ENCODE measurements at places on chromosomes 6 and 20.

DNA sequence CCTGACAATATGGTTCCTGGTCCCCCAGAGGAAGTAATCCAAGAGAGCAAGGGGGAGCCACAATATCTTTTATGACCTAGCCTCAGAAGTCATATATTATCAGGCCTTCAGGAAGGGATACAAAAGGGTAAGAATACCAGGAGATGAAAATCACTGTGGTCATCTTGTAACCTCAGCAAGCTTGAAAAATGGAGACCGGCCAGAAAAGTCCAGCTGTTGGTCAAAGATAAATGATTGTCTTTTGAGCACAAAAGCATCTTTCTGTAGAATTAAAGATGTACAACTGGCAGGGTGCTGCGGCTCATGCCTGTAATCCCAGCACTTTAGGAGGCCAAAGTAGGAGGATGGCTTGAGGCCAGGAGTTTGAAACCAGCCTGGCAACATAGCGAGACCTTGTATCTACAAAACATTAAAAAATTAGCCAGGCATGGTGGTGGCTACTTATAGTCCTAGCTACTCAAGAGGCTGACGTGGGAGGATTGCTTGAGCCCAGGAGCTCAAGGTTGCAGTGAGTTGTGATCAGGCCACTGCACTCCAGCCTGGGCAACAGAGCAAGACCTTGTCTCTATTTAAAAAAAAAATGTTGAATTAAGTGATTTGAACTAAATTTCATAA, 118.0 kb upstream of the MARCKS start:
- DNase-seq: no peak

DNA sequence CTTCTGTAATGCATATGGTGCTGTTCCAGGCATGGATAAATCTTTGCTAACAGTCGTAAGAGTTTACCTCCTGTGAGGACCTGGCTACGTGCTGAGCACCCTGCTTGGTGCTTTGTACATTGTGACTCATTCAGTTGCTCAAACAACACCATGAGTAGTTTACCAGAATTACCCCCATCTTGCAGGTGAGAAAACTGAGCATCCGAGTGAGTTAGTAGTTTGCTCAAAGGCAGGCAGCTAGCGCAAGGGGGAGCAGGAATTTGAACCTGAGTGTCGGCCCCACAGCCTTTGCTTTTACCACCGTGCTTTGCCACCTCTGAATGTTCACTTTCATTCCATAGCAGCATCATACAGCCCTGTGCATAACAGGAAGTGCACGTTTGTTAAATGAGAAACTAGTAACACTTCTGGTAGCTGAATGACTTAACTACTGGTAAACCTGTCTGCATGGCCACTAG, 121.9 kb downstream of the MTHFD1L start:
- no peak for DNase-seq

- no peak for DNase-seq
Observed at GRCh38 chr6:43461936-43462335, 6.6 kb upstream of the DLK2 start.

- no peak for DNase-seq
Observed at GRCh38 chr6:116730513-116730912, 35.0 kb downstream of the FAM162B start.

DNA sequence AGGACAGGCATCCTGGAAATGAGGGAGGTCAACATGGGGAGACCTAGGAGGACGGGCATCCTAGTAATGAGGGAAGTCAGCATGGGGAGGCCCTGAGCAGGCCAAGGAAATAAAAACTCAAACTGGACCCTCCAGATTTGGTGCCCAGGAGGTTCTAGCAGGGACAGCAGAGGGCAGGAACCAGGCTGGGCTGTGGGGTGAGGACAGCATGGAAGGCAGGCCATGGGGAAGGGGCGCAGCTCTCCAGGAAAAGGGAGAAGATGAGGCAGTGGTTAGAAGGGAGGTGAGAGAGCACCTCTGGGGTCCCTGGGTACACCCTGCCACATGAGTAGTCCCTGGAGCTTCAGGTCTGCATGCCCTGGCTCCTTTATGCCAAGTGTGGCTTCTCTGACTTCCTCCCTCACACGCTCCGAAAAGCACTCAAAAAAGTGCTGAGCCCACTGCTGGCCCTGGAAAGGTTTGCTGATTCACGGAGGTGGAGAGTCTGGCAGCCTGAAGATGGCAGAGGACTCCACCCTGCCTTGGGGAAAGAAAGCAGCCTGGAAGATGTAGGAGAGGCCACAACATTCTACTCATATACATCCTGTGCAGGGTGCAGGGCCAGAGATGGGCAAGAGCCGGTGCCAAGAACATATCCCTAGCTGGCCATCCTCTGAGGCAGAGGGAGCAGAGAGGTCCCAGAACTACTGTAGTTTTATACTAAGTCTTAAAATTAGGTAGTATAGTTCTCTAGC, 154.9 kb downstream of the MRPL14 start:
- no peak for DNase-seq

All from stimulated activated CD4-positive, alpha-beta T cell treated with anti-CD3 and anti-CD28 coated beads, TNF-alpha, amount 100 ng/mL, for 4 hours (primary cell).